ENCODE measurements at places on chromosomes 6 and 20.

DNA sequence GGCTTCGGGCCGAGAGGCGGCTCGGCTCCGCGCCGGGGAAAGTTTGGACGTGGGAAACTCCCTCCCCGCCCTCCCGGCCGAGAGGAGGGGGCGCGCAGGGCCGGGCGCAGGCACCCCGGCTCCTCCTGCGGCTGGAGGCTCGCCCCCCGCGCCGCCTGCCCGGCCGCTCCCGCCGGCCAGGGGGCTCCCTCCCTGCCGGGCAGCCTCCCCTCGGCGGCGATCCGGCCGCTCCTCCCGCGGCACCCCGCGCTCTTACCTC, 370 bp downstream of the CDH22 start:
- no peak for DNase-seq

DNA sequence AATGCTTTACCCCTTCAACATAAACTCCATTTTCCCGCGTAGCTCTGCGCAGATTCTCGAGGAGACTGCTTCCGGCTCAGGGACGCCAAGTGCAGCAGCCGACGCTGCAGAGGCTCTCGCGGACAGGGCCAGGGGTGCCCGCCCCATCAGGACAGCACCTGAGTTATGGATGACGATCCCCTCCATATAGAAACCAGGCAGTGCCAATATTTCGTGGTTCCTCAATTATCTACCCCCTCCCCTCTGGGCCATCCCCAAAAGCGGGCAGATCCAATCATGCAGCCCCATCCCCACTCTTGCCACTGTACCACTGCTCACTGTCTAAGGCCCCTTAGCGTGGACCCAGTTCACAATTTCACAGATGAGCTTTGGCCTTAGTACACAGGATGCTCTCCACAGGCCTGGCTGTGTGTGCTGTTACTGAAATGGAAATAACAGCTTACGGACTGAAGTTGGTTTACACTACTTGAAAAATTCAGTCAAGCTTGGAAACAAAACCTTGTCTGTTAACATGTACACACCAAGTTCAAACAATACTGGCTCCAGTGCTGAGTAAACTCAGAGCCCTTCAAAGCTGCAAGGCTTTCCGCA, 74.5 kb downstream of the DACT2 start:
- DNase-seq = no peak

GRCh38 chr6:43290339-43290904, 7.6 kb upstream of the SLC22A7 start:
- no peak for DNase-seq

DNA sequence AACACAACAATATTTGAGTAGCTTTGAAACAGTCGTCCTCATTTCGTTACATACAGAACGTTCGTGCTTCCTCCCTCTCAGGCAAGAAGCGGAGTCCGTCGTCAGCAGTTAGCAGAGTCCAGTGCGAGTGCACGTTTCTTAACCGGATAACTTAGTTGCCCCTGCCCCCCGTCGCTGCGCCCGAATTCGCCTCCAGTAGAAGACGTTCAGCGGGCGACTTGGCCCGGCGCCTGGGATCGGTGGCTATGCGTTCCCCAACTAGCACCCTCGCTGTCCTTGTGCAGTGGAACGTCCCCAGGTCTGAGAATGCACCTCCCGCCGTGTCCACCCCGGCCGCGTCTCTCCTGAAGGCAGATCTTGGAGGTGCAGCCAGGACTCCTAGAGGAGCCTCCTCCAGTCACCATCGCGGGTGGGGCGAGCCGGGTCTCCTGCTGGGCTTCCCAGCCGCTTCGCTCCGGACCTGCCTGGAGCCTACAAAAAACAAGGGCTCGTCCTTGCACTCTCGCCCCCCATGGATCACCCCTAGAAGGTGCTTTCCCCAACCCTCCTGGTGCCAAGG, 910 bp upstream of the PCSK2 start:
- peak; percentile 36 for DNase-seq

DNA sequence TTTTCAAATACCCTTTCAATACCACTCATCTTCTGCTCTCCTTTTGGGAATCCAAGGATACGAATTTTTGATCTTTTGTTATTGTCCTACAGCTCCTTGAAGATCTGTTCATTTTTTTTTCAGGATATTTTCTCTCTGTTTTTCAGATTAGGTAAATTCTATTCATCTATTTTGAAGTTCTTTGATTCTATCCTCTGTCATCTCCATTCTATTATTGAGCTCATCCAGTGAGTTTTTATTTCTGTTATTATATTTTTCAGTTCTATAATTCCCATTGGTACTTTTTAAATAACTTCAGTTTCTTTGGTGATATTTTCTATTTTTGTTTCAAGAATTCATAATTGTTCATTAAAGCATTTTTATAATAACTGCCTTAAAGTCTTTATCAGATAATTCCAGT, 14.7 kb upstream of the ADTRP start:
- no peak for DNase-seq
